ENCODE measurements at places on chromosomes 2 and 18. TPM values are rescaled to one million over a fixed set of nuclear protein-coding genes. Genes with fewer than 3 reads are reported as not detected.

Gene CXCR1
- total RNA-seq, result 1.9 TPM

Gene TRMT61B
- 10.5 TPM for total RNA-seq

Gene CYBRD1
- 488 TPM for total RNA-seq

Gene ALK
- 0.25 TPM for total RNA-seq

Gene FLACC1
- 8.0 TPM for total RNA-seq

Gene SULT1C2
- 4.8 TPM for total RNA-seq

Gene NT5DC4
- total RNA-seq, result 0.83 TPM

Gene SKOR2
- not detected for total RNA-seq

Gene AQP12A
- total RNA-seq, result not detected

GRCh38 chr2:226030369-226030768 is 630.9 kb downstream of the NYAP2 start:
- no peak overlapping the region for H3K27ac ChIP-seq
- H3K4me1 ChIP-seq, result peaks cover 8% of the 10 kb centered on the region
- no peak for DNase-seq

- no peaks in the 10 kb centered on the region for H3K4me1 ChIP-seq
- no peak overlapping the region for H3K27ac ChIP-seq
- H3K27me3 ChIP-seq, result no peaks in the 10 kb centered on the region
- no peak for DNase-seq
Observed at GRCh38 chr18:31643003-31643402, 41.4 kb downstream of the B4GALT6 start.

GRCh38 chr2:167127135-167127534 is 238.9 kb downstream of the XIRP2 start:
- no peaks in the 10 kb centered on the region for H3K36me3 ChIP-seq
- no peaks in the 10 kb centered on the region for H3K4me1 ChIP-seq
- peak; percentile 23 for DNase-seq
- H3K27ac ChIP-seq, result no peak overlapping the region

- H3K4me1 ChIP-seq, result no peaks in the 10 kb centered on the region
- DNase-seq, result no peak
- peak overlapping the region; percentile 81 for H3K27ac ChIP-seq
- H3K27me3 ChIP-seq, result no peaks in the 10 kb centered on the region
- H3K4me3 ChIP-seq, result peak overlapping the region; percentile 80
- H3K36me3 ChIP-seq, result peaks cover 2% of the 10 kb centered on the region
Observed at GRCh38 chr18:79988071-79988450, 302 bp downstream of the TXNL4A start.

DNA sequence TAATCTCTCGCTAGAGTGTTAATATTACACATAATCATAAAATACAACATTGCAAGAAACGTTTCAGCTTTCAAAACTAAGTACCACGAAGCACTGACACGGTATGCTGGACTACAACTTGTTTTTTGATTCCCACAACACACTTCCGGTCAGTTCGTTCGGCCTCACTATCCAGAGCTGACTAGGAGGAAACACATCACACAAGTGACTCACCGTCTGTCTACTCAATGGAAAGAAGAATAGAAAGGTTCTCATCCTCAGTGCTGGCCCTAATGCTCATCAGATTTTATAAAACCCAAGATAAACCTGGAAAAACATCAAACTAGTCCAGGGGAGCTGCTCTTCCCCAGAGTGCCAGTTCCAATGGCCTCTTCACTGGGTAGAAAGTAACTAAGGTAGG is 42.9 kb downstream of the ZNF385B start:
- DNase-seq, result no peak
- H3K4me1 ChIP-seq, result no peaks in the 10 kb centered on the region
- no peak overlapping the region for H3K27ac ChIP-seq
- no peaks in the 10 kb centered on the region for H3K27me3 ChIP-seq

DNA sequence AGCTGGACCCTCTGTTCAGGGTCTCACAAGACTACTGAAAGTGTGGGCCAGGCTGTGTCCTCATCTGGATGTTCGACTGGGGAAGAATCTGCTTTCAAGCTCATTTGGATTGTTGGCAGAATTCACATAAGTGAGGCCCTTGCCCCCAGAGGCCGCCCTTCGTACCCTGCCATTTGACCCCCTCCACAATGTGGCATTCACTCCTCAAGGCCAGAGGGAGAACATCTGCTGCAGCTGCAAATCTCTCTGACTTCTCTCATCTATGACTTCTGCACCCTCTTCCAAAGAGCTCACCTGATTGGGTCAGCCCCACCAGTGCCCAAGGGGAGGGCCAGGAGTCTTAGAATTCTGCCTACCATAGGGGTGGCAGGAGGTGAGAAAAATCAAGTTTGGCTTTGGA is 3.9 kb upstream of the CNDP2 start:
- no peaks in the 10 kb centered on the region for H3K36me3 ChIP-seq
- no peak overlapping the region for H3K4me3 ChIP-seq
- no peak for DNase-seq
- H3K27ac ChIP-seq, result no peak overlapping the region
- H3K4me1 ChIP-seq, result no peaks in the 10 kb centered on the region

- peaks cover 24% of the 10 kb centered on the region for H3K36me3 ChIP-seq
- no peak overlapping the region for H3K4me3 ChIP-seq
- H3K27me3 ChIP-seq, result no peaks in the 10 kb centered on the region
- no peak overlapping the region for H3K27ac ChIP-seq
- DNase-seq, result no peak
- no peaks in the 10 kb centered on the region for H3K4me1 ChIP-seq
Observed at GRCh38 chr2:165904432-165904831, 49.1 kb downstream of the TTC21B start.

DNA sequence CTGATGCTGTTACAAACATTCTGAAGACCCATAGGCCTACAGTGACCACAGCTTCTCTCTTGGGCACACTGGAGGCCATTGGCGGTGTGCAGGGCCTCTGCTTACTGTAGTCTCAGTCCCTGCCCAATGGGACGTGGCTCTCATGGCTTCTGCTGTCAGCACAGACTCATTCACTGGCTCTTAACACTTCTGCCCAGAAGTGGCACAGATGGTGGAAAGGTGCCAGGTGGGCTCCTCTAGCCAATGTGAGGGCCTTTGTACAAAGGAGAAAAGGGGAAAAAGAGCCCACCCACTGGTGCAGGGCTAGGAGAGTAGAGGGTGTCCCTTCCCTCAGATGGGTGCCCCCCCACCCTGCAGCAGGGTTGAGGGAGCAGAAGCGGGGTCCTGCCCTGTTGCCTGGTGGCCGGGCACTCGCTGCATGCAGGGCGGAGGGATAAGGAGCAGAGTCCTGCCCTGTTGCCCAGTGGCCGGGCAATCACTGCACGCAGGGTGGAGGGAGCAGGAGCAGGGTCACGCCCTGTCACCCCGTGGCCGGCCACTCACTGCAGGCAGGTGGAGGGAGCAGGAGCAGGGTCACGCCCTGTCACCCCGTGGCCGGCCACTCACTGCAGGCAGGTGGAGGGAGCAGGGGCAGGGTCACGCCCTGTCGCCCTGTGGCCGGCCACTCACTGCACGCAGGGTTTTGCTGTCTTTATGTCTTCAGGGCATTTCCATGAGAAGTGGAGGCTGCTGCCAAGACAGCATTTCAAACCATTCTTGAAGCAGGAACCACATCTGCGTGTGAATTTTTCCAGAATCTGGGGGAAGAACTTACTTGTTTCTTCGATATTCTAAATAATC is 20.0 kb downstream of the LRRFIP1 start:
- peak overlapping the region; percentile 48 for H3K27ac ChIP-seq
- no peaks in the 10 kb centered on the region for H3K27me3 ChIP-seq
- H3K4me1 ChIP-seq, result no peaks in the 10 kb centered on the region
- no peaks in the 10 kb centered on the region for H3K36me3 ChIP-seq

DNA sequence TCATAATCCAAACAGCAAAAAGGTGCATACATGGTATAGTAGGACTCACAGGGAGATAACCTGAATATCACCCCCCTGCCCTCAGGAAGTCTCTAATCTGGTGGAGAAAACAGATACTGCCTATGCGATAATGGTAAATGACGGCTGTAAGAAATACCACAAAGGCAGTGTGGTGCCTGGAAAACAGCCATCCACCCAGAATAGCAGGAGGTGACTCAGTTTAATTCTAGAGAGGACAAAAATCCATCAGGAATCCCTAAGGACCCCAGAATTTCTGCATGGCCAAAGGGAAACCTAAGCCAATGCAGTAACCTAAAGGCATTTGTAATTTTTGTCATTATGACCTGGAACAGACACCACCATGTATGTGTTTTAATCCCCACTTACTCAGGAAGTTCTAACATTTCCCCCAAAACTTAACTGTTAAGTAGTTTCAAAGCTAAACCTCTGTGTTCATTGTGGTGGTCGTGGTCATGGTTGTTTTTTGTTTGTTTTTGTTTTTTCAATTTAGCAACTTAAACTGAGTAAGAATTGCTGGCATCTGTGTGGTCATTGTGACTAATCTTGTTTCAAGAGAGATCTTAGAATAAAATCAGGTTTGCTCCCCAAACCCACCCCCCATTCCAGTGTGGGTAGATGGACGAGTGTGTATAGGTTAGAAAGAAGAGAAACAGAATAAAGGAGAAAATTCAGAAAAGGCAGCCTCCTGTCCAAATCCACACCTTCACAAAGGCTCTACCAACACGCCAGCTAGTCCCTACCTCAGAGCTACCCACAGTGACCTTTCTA is 121.5 kb upstream of the CDCA7 start:
- H3K4me1 ChIP-seq, result no peaks in the 10 kb centered on the region
- no peak for DNase-seq
- H3K27me3 ChIP-seq, result no peaks in the 10 kb centered on the region
- H3K36me3 ChIP-seq, result peaks cover 9% of the 10 kb centered on the region
- H3K27ac ChIP-seq, result no peak overlapping the region
- no peak overlapping the region for H3K4me3 ChIP-seq

GRCh38 chr2:9178904-9179571 is 27.6 kb upstream of the ASAP2 start:
- DNase-seq, result peak; percentile 60
- H3K27me3 ChIP-seq, result no peaks in the 10 kb centered on the region
- H3K4me1 ChIP-seq, result peaks cover 8% of the 10 kb centered on the region
- peak overlapping the region; percentile 88 for H3K27ac ChIP-seq

DNA sequence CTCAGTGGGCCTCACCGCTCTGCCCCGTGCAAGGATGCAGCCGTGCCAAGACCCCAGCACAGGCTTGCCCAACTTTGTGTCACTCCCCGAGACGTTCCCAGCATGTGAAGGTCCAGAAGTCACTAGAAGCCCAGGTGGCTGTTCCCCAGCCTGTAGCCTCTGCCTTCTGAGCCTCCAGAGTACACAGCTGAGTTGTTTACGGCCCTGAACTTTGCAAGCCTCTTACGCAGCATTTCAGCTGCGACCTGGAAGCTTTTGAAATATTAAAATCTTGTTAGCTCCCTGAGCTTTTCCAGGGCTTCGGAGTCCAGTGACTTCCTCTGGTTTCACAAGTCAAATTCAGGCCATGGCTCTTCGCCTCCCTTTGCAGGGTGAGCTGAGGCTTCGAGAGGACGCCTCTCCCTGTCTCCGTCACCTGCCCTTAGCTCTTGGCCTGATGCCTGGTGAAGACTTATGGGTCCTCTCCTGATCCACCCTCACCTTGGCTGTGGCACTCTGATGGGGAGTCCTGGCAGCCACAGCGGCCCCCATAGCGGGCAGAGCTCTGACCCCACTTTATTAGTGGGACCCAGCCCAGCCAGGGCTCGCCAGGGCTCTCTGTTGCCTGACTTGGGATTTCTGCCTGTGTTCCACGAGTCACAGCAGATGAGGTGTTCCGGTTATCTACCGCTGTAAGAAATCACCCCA is 76.5 kb upstream of the HPCAL1 start:
- no peaks in the 10 kb centered on the region for H3K4me1 ChIP-seq
- DNase-seq, result no peak
- no peaks in the 10 kb centered on the region for H3K27me3 ChIP-seq
- H3K4me3 ChIP-seq, result no peak overlapping the region

DNA sequence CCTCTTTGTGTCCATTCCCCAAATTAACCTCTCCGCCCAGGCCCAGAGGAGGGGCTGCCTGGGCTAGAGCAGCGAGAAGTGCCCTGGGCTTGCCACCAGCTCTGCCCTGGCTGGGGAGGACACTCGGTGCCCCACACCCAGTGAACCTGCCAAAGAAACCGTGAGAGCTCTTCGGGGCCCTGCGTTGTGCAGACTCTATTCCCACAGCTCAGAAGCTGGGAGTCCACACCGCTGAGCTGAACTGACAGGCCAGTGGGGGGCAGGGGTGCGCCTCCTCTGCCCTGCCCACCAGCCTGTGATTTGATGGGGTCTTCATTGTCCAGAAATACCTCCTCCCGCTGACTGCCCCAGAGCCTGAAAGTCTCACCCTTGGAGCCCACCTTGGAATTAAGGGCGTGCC is 13.5 kb downstream of the KHK start:
- no peaks in the 10 kb centered on the region for H3K27me3 ChIP-seq
- no peak overlapping the region for H3K4me3 ChIP-seq
- H3K27ac ChIP-seq, result no peak overlapping the region
- no peak for DNase-seq

GRCh38 chr2:57450170-57450569 is 596.4 kb upstream of the VRK2 start:
- no peak overlapping the region for H3K4me3 ChIP-seq
- no peaks in the 10 kb centered on the region for H3K27me3 ChIP-seq
- no peak for DNase-seq

DNA sequence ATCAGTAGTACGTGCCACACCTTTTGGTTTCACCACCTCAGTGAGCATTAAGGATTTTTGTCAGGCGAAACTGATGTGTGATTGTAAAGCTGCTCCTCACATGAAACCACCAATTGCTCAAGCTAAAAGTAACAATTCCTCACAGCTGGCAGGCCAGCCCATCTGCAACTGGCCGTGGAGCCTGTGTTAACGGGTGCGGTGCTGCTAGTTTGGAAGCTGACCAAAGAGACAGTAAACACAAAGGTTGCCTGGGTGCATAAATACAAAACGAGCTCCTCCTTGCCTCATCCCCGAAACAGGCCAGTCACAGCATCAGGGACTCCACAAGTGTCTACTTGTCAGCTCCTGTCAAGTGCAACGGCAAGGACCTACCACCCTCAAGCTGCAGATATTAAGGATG is 32.0 kb downstream of the LGALSL start:
- H3K36me3 ChIP-seq, result no peaks in the 10 kb centered on the region
- no peak overlapping the region for H3K4me3 ChIP-seq
- H3K27me3 ChIP-seq, result no peaks in the 10 kb centered on the region
- peaks cover 9% of the 10 kb centered on the region for H3K4me1 ChIP-seq
- no peak overlapping the region for H3K27ac ChIP-seq

DNA sequence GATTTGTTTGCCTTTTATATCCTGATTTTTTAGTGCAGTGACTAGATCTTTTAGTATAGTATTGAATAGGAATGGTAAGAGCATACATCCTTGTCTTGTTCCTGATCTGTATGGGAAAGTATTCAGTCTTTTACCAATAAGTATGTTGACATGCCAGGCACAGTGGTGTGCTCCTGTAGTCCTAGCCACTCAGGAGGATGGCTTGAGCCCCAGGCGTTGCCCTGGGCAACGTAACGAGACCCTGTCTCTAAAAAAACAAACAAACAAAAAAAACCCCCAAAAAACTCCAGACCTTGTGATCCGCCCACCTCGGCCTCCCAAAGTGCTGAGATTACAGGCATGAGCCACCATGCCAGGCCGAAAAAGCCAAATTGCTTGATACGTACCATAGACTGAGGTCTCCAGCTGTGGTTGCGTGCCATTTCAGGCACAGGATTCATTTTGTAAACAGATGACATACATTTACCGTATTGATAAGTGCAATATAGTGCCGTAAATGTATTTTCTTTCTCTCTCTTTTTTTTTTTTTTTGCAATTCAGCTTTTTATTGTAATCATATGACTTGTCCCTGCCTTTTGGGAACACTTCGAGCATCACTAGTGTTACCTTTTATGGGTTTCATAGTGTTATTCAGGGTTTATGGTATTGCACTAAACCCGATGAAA is 18.5 kb downstream of the BIRC6 start:
- H3K27ac ChIP-seq, result no peak overlapping the region
- H3K4me3 ChIP-seq, result no peak overlapping the region
- H3K36me3 ChIP-seq, result no peaks in the 10 kb centered on the region
- no peaks in the 10 kb centered on the region for H3K27me3 ChIP-seq
- no peak for DNase-seq

Measured in lung (tissue), 17 donors.